Activated T-helper 1 cell treated with Interleukin-2 at 50 U/mL for 16 hours (primary cell): ENCODE measurements at places on chromosomes 3 and 15.

DNA sequence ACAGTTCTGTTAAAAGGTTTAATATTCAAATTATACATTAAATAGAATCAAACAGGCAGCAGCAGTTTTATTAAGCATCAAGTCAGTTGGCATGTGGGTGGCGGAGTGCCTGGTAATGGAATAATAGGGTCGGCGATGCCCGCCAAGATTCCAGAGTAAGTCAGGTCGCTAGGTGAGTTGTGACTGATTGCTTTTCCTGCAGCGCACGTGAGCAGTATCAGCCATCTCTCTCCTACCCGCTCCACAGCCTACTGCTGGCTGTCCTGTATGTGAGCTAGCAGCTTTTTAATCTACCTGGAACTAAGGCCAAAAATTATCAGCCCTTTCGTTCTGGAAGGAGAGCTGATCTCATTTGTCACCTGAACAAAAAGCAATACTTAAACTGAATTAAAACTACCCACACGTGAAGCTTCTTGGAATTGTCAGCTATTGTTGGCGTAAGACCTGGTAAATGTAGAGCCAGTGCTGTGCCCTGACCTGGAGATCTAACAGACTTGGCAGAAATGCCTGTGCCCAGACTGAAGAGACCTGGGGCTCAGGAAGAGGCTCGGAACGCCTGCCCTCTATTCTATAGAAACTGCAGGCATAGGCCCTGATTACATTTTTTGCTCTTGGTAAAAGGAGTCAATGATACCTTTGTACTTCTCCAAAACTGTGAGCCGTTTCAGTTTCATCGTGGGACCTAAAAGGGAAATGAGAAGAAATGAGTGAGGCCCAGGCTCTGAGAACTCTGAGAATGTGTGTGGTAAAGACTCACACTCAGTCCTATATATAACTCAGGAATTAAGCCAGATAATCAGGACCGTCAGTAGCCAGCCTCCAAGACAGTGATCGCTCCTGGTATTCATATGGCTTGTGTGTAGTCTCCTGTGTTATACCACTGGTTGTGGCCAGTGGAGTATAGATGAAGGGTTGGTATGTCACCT lies 21.9 kb downstream of the IDH3A start:
- no peak for DNase-seq

DNA sequence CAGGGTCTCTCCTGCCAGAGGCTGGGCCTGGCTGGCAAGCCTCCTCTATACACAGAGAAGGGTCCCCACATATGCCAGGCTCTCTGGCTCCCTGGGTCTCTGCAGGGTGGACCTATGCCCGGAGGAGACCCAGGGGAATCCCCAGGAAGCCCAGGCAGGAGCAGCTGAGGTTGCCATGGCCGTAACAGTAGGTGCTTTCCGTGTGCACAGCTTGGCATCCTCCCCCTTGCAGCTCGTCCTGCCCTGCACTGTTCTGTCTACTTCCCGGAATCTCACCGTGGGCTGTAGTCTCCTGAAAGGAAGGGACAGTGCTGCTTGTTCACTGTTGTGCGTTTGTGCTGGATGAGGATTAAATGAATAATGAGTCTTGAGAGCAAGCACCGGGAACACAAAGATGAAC lies 47.8 kb downstream of the DAPK2 start:
- no peak for DNase-seq

DNA sequence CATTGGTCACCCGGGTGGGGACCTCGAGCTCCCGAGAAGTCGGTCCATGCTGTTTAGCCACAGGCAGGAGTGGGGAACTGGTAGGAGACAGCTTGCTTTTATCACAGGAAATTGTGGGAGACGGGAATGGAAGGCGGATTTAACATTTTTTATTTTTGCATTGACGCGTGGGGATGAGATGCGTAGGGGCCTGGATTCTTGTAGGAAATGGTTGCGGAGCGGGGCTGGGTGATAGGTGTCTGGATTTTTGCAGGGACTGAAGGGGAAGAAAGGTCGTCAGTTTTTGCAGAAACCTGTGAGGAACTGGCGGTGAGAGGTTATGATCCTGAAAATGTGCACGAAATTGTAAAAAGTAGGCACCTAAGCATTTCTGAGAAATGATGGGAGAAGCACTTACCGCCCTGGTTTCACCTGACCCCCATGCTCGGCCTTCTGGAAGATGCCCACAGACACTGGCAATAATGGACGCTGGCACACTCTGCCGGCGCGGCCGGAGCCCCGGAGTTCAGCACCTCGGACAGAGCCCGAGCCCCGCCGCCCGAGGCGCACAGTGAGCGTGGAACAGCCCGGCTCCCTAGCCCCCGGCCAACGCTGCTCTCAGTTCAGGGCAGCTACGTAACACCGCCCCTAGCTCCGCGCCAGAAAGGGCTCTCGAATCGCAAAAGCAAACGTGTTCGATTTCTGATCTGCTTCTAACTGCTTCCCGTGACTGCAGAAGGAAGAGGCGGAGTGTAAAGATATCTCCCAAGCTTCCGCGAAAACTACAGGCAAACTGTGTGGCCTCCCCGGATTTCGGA lies 928 bp downstream of the ANKRD34C start:
- no peak for DNase-seq

DNA sequence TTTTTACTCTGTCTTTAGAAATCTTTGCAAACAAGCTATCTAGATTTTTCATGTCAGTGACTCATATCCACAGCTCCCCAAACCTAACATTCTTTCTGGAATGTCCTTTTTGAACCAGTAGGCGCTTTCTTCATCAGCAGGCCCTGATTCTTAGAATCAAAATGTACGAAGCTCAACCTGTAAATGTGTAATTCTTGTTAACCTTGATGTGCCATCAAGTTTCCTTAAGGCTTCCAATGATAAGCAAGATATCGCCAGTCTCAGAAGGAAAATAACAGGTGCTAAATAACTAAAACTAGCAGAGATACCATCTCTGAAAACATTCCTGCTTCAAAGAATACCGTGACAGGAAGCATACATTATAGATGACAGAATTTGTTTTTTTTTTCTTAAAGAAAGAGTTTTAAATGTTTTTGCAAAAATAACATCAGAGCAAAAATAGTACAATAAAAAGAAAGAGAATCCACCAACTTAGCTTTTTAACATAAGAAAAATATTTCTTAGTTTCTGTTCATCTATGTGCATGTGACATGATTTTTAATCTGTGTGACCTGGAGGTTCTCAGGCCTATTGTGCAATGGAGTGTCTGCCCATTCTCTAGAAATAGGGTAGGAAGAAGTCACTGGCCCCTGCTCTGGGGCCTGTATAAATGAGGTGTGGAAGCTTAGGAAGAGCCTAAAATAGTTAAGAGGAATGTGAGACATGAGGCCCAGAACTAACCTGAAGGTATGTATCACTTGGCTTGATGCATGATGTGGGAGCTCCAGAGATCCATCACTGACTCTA lies 14.7 kb upstream of the SECISBP2L start:
- DNase-seq: no peak

DNA sequence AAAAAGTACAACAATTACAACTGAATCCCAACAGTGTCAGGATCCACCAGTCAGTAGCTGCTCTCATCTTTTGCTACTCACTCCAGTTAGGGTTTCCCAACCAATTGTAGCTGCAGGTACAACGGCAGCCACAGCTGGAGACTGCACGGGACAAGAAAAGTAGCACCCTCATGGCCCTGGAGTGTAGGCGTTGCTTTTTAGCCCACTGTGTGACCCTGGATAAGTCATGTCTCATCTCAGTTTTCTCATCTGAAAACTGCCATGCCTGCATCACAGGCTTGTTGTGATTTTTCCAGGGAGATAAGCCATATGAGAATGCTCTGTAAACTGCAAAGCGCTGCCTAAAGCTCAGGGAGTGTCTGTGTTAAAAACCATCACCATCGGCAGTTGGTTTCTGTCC lies 535.6 kb upstream of the IL12A start:
- DNase-seq: no peak

DNA sequence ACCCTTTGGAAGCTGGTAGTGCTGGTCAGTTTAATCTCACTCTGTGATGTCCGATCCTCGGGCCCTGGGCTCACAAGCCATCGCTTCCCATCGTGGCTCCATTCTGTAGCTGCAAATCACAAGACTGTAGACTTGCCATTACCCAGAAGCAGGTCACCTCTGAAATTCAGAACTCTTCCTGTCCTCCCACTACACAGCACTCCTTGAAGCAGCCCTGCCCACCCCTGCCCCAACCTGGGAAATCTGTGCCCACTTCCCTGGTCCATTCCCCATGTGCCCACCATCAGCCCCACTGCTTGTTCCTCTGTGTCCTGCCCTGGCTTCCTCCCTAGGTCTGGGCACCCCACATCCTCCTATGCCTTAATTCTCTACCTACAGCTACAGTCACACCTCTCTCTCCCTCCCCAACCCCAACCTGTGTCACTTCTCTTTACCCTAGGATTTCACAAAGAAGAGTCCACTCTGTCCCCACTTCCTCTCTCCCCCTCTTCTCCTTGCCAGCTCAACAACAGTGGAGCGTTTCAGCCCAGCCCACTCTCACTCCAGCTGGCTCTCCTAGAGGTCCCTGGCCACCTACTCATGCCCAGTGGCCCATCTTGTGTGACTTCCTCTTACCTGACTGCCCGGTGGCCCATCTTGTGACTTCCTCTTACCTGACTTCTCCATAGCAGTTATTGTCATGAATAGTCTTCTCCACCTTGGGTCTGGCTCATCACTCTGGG lies 8.3 kb downstream of the ZNF710 start:
- no peak for DNase-seq

- no peak for DNase-seq
Measured at GRCh38 chr15:80107774-80108173, 45.0 kb upstream of the FAH start.

- no peak for DNase-seq
Measured at GRCh38 chr15:52080706-52081392, 31.7 kb downstream of the BCL2L10 start.

DNA sequence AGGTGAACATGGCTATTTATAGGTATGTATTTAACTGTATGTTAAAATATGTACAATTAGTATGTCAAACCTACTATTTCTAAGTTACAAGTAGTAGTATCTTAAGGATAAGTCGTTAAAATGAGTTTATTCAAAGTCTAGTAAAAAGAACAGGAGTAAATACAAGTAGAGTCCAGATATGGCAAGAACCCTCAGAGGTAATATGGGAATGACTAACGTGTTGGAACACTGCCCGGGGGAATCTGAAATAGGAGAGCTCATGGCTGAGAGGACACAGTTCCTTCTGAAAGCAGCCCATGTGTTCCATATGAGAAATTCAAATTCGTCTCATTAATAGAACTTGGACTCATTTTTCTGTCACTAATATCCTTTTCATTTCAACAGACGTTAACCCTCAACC lies 158.8 kb downstream of the CLSTN2 start:
- DNase-seq: no peak

DNA sequence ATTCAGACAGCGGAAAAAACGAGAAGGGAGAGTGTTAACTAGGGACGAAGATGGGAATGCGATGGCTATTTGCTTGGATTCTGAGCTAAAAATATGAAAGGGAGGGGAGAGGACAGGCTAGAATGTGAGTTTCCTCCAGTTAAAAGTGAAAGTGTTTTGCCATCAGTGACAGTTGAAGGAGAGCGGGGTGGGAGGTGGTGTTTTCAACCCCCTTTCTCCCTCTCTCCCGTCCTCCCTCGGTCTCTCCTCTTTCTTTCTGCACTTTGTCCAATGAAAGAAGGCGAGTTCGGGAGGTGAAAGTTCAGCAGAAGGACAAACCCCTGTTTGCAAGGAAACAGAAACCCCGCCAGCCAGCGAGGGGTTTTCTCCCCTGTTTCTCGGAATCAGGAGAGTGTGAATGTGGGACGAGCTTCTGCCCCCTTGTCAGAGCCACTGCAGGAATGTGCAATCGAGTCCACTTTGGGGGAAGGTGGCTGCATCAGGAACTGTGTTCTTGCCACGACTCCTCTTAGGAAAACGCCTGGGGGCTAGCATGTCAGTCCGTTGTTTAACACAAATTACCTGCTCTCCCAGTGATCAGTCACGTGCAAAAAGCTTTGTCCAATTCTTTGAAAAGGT lies 975 bp upstream of the FOXP1 start:
- no peak for DNase-seq

DNA sequence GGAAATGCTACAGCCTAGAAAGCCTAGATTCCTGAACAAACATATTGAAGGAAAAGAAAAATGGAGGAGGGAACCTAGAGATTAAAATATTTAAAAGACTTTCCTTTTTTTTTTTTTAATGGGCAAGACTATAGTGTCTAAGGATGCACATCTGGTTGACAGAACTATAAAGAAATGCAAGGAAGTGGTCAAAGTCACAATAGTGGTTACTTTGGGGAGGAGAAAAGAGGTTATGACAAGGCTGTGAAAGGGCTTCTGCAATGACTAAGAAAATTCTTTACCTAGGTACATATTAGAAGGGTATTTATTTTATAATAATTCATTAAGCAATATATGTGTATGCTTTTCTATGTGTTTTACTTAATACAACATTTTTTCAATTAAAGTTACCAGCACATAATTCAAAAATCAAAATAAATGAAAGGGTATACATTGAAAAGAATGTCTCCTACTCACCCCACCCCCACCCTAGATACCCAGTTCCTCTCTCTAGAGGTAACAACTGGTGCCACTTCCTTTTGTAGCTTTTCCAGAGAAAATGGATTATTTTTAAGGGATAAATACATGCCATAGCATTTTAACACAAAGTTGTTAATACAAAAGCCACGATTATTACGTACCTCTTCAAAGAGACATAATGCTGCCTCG lies 70.1 kb downstream of the HERC1 start:
- DNase-seq: no peak

- no peak for DNase-seq
Measured at GRCh38 chr3:133152681-133153220, 114.6 kb downstream of the TMEM108 start.

- DNase-seq: no peak
Measured at GRCh38 chr3:155554777-155555451, 190.0 kb downstream of the PLCH1 start.

DNA sequence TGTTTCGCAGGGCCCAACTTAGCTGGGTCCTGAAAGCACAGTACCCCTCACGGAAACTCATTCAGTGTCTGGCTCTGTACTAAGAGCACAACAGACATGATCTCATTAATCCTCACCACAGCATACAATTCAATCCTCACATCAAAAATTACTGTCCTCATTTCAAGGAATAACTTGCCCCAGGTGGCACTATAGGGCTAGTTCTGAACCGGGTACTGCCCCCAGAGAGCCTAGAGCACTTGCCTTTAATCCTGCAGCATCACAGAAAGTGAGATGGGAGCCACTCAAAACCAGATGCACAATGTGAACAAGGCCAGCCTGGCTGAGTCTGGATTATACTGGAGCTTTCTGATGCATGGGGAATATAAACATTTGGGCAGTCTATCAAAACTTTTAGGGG lies 122.6 kb downstream of the OSBPL10 start:
- no peak for DNase-seq

GRCh38 chr15:36893276-36893675 lies 207.1 kb downstream of the MEIS2 start:
- DNase-seq: no peak

- DNase-seq: no peak
Measured at GRCh38 chr3:117036259-117036799, 326.8 kb downstream of the TUSC7 start.

GRCh38 chr3:14925729-14926591 lies 21.4 kb upstream of the NR2C2 start:
- DNase-seq: no peak
